Right kidney (tissue), 9 donors: ENCODE measurements at places on chromosomes 1 and 21.

DNA sequence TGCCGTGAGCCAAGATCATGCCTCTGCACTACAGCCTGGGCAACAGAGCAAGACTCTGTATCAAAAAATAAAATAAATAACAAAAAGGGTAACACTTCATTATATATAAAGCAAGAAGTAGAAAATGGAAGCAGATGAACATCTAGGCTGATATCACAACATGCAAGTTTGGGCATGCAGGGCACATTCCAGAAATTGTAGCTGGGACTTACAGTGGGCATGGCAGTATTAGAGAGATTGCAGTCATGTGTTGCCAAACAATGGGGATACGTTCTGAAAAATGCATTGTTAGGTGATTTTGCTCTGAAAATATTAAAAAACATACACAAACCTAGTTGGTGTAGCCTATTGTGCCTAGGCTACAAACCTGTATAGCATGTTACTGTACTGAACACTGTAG, 441.0 kb upstream of the PRMT6 start:
- DNase-seq: no peak

DNA sequence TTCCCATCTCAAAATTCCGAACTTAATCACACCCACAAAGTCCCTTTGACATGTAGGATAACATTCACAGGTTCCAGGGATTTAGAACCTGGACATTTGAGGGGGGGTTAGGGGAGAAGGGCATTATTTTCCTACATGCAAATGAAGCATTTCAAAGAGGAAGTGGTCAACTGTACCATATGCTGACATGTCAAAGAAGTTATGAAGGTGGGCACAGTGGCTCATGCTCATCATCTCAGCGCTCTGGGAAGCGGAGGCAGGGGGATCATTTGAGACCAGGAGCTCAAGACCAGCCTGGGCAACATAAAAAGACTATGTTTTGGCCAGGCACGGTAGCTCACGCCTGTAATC, 35.7 kb downstream of the PTP4A2 start:
- DNase-seq: no peak

DNA sequence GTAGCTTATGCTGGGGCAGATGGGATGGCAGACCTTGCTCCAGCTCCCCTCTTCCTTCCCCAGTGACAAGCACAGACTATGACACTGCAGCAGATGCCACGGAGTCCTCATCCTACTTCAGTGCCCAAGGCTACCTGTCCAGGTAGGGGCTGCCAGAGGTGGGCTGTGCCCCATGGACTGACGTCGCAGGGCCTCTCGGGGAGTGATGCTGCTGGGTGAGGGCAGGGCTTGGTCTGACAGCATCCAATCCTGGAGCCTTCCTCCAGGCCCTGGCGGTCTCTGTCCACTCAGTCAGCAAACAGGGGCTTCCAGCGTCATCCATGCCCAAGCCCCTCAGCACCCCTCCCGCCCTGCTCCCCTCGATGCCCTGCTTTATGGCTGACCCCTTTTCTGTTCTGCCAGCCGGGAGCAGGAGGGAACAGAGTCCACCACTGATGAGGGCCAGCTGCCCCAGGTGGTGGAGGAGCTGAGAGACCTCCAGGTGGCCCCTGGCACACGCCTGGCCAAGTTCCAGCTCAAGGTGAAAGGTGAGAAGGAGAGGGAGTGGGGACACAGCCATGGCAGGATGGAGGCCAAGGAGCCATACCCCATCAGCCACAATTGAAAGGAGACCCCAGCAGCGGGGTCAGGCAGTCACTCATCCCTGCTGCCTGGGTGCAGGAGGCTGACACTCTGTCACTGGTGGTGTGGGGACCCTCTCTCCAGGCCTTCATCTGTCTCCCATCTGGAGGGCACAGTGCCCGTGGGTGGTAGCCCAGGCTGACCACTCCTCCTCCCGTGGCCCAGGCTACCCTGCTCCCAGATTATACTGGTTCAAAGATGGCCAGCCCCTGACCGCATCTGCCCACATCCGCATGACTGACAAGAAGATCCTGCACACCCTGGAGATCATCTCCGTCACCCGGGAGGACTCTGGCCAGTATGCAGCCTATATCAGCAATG, 73.6 kb downstream of the TRIM11 start:
- DNase-seq: no peak

GRCh38 chr1:177464686-177465085, 293.9 kb downstream of the BRINP2 start:
- DNase-seq: no peak

DNA sequence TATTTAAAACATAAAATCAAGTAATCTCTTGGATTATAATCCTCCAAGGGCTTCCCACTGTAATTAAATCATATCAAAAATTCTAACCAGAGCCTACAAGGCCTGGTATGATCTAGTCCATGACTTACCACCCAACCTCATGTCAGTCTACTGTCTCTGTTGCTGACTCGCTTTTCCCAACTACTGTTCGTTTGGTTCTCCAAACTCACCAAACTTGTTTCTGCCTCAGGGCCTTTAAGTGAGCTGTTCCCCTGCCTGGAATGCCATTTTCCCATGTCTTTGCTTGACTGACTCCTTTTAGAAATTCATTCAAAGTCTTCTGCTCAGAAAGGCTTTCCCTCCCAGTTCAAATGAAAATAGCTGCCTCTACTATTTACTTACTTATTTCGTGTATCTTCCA, 95.9 kb downstream of the ZC3H11B start:
- DNase-seq: no peak

DNA sequence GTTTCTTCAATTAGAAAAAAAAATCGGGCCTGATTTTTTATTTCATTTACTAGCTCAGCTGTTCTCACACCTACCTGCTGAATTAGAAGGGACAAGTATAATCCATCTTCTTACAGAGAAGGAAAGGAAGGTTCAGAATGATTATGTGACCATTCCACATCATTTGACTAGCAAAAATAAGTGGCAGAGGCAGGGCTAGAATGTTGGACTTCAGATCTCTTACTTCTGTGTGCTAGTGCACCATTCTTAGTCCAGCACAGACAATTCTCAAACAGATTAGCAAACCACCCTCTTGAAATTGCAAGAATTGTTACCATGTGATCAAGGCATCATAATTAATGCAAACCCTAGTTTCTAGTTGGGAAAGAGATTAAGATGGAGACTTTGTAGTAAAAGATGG, 32.7 kb downstream of the CTH start:
- DNase-seq: no peak

- no peak for DNase-seq
Observed at GRCh38 chr1:209398313-209398991, 185.1 kb upstream of the CAMK1G start.

DNA sequence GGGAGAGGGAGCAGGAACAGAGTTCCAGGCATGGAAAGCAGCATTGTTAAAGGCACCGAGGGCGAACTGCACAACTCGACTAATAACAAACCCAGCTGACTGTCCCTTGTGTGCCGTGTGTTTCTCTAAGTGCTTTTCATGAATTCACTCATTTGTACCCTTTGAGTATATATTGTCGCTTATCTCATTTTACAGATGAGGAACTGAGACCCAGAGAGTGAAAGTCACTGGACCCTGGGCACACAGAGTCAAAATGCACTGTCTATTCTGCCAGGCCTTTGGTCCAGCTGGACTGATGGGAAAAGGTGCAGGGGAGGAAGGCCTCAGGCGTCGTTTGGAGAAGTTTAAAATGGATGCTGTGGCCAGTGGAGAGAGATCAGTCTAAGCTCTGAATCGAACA, 100.7 kb upstream of the GRIK3 start:
- no peak for DNase-seq

- no peak for DNase-seq
Observed at GRCh38 chr1:14689996-14690615, 91.6 kb downstream of the KAZN start.

- DNase-seq: no peak
Observed at GRCh38 chr1:248802454-248802853, 23.3 kb downstream of the SH3BP5L start.

DNA sequence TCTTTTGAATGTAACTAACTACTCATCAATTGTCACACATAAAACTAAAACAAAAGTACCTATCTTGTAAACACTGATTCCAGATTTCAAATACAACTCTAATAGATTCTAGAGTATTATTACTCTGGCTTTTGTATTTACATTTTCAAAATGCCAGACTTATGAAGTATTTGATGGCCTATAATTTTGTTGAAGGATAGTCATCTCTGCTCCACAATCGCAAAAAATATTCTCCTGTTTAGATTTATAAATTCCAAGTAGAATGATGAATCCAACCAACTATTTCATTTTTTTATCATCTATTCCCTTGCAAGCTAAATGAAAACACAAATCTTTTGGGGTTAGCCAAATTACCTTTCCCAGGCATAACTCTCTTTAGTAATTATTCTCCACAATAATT, 75.0 kb upstream of the GUCA2A start:
- DNase-seq: no peak

- no peak for DNase-seq
Observed at GRCh38 chr1:60891281-60891680, 191.1 kb upstream of the NFIA start.

DNA sequence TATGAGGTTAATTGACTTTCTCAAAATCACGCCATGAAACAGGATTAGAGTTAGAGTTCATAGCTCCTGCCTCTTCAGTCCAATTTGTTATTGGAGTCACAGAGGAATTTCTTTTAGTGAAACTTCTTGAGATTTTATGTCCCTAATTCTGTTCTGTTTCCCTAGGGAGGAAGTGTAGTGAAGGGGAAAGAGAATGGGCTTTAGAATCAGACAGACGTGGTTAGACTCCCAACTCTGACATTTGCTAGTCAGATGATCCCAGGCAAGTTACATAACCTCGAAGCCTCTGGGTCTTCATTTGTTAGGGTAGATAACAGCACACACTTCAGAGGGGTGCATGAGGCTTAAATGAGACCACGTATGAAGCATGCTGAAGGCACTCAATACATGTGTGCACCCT, 83.9 kb downstream of the ASTN1 start:
- no peak for DNase-seq

- no peak for DNase-seq
Observed at GRCh38 chr1:221029981-221030649, 150.9 kb downstream of the HLX start.

DNA sequence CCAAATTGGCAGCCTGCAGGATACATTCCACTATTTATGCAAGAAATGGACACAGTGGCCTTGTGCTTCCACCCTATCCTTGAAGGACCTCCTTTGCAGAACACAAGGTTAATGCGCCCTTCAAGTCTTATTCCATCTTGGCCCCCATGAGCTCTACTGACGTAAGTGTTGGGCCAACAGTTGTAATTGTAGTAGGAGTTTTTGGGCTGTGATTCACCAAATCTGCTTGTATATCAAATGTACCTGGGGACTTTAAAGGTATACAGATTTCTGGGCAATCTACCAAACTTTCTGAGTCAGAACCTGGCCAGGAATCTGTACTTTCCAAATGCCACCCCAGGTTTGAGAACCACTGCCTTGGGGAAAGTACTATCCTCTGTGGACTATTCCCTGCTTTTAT, 100.9 kb upstream of the MARK1 start:
- no peak for DNase-seq

DNA sequence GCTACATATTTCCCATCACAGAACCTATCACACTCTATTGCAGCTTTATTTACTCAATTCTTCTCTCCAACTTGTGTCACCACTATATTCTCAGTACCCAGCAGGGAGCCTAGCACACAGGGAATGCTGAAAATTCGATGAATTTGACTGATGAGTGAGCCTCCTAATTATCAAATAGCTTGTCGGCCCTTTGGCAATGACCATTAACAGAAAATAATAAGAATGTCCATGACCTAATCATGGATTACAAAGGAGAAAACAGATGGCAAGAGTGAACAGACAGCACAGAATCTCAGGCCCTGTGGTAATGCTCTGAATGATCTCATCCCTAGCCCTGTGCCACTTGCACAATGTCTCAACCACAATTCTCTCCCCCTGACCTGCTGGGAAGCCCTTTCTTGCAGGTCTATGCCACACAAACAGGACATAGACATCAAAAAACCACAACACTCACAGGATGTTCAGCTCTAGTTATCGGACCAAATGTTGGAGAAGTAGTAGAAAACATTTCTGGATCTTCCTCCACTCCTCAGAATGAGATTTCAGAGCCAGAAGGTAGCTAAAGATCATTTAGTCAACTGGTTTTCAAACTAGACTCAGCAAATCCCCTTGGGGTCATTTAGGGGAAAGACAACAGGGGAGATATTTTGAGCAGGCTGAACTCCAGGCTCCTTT, 68.4 kb downstream of the LUZP1 start:
- no peak for DNase-seq

- DNase-seq: no peak
Observed at GRCh38 chr1:45403298-45403697, 63.1 kb upstream of the MUTYH start.

DNA sequence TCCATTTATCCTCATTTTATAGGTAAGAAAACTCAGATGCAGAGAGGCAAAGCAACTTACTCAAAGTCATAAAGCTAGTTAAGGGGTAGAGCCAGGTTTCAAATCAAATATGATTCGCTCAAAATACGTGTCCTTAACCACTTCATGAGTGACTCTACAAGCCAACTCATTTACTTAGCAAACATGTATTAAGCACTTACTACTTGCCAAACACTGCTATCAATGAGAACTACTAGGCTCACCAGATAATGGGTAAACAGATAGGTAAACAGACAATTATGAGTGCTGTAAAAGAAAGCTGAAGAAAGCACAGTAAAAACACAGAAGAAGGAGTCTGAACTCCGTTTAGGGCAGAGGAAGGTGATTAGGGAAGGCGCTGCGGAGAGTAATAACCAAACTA, 65.9 kb downstream of the WDR64 start:
- DNase-seq: no peak

- DNase-seq: peak; percentile 55
Observed at GRCh38 chr1:99645699-99646531, at the start of gene PALMD. Gene PALMD, plus strand, starts transcription at chr1:99646113. Its CDS starts 205 bp downstream, at chr1:99646318.

- no peak for DNase-seq
Observed at GRCh38 chr1:244163861-244164510, 112.9 kb downstream of the ZBTB18 start.

DNA sequence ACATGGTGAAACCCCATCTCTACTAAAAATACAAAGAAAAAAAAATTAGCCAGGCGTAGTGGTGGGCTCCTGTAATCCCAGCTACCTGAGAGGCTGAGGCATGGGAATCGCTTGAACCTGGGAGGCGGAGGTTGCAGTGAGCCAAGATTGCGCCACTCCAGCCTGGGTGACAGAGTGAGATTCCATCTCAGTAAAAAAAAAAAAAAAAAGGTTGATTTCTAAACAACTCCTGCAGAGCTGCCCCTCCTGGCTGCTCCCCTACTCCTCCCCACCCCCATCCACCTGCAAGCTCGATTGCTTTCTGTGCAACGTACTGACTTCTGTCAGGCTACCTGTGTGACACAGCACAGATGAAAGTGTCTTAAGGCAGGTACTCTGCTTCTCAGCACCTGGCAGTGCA, 13.3 kb downstream of the ETV3L start:
- no peak for DNase-seq

DNA sequence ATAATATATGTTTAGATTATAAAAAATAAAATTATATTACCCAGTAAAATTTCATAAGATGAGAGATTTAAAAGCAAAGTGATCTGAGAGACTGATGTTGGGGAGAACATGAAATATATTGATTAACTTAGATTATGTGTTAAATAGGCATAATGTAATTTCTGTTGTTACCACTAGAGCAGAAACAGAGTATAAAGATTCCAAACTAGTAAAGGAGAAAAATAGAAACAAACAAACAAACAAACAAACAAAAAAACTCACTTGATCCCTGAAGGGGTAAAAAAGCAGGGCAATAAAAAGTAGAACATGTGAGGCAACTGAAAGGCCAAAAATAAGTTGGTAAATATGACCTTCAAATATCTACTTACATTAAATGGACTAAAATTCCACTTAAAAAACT, 640.4 kb upstream of the RGS18 start:
- DNase-seq: no peak
